ENCODE measurements at places on chromosomes 11 and 22. TPM values are rescaled to one million over a fixed set of nuclear protein-coding genes. Genes with fewer than 3 reads are reported as not detected.

DNAJB7 gene
- total RNA-seq, result not detected

OTOG gene
- total RNA-seq, result not detected

CHRM1 gene
- total RNA-seq, result not detected

APOA5 gene
- total RNA-seq, result not detected

OR4A47 gene
- not detected for total RNA-seq
